ENCODE measurements at places on chromosomes 3 and 15.

DNA sequence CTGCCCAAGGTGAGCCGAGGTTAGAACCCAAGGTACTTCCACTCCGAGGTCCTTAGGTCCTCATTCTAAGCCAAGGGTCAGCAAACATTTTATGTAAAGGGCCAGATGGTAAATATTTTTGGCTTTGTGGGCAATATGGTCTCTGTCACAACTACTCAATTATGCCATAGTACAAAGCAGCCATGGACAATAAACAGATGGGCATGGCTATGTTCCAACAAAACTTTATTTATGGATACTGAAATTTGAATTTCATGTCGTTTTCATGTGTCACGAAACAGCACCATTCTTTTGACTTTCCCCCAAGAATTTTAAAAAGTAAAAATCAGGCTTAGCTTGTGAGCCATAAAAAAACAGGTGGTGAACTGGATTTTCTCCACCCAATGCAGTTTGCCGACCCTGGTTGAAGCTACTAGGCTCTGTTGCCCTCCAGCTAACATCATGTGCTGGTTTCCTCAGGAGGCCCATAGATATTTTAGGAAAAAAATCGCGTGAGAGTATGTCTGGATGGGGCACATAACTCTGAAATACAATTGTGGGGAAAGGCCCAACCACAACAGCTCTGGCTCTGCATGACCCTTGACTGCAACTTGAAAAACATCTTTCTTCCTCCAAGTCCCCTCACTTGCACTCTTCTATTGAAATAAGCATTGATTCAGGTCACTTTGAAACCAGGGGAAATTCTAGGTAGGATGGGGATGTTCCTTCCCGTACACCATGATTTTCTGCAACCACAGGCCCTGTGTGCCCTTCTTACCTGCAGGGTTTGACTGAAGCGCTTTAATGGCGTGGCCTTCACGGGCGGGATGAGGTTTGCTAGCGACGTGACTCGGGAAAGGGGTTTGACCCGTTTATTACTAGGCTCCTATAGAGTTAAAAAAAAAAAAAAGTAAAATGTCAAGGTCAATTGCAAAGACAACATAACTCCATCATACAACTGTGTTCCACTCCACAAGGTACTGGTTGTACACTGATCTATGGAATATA is 28.5 kb downstream of the ARHGEF3 start:
- no peak for DNase-seq

DNA sequence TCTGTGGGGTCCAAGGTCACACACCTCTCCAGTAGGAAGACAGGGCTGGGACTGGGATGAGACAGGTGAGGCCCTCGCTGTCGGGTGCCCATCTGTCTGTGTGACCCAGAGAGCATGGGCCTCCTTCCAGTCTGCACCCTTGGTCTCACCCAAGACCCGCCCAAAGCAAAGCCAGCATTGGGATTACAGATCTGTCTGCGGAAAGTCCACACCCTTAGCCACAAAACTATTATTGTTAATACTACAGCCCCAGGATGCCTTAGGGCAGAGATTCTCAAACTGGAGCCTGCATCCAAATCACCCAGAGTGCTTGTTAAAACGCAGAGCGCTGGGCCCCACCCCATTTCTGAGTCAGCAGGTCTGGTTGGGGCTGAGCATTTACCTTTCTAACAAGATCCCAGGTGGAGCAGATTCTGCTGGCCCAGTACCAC is 58.5 kb upstream of the ZNF148 start:
- DNase-seq = no peak

GRCh38 chr15:65512807-65513416 is 4.6 kb downstream of the DPP8 start:
- no peak for DNase-seq

DNA sequence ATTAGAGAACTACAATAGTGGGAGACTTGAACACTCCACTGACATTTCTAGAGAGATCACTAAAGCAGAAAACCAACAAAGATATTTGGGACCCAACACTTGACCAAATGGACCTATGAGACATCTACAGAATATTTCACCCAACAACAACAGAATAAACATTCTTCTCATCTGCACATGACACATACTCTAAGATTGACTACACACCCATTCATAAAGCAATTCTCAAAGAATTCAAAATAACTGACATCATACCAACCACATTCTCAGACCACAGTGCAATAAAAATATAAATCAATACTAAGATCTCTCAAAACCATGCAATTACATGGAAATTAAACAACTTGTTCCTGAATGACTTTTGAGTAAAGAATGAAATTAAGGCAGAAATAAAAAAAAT is 473.7 kb downstream of the LPP start:
- no peak for DNase-seq

GRCh38 chr3:126431103-126431534 is 36.4 kb downstream of the CFAP100 start:
- no peak for DNase-seq

GRCh38 chr3:11580645-11581044 is 63.1 kb downstream of the VGLL4 start:
- no peak for DNase-seq

DNA sequence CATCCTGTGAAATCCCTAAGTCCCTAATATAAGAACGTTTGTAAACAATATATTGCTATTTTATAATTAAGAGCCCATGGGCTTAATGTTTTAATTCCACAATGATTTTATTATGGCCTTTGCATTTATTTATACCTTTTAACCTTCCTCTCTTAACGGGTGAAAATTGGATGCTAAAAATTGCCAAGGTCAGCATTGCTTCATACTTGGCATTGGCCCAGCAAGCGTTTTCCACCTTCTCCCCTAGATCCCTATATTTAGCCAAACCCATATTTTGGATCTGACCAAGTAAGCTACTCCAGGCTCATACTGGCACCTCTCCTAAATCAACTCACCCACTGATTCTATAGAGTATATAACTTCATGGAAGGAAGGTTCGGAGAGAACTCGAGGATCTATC is 188.0 kb upstream of the NR2F2 start:
- no peak for DNase-seq

DNA sequence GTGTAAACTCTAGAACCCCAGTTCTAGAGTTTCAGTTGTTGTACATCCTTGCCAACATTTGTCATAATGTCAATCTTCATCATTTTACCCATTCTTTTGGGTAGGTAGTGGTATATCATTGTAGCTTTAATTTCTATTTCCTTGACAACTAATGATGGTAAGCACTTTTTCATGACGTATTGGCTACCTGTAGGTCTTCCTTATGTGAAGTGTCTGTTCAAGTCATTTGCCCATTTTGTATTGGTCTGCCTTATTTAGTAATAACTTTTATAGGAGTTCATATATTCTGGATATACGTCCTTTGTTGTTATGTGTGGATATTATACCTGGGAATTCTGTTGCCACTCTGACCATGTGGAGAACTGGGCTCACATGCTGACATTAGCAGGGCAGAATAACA is 73.8 kb upstream of the ACTC1 start:
- DNase-seq = no peak

DNA sequence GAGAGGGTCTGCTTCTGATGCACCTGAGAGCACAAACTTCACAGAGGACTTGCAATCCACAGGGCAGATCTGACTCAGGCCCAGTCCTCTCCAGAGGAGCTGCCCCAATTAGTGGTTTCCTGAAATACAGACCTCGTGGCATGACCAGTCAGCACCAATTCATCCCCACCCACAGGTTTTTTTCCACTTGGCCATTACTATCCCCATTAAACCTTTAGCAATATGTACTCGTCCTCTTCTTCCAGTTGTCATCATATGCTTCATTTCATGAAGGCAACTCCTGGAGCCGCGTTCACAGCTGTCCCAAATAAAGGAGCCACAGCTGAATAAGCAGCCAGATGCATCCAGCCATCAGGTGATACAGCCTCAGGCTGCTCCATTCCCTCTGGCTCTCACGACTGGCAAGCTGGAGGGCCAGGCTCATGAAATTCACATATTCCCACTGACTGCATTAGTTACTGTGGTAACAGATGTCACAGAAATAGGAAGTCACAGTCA is 163.1 kb downstream of the FMN1 start:
- DNase-seq = no peak

DNA sequence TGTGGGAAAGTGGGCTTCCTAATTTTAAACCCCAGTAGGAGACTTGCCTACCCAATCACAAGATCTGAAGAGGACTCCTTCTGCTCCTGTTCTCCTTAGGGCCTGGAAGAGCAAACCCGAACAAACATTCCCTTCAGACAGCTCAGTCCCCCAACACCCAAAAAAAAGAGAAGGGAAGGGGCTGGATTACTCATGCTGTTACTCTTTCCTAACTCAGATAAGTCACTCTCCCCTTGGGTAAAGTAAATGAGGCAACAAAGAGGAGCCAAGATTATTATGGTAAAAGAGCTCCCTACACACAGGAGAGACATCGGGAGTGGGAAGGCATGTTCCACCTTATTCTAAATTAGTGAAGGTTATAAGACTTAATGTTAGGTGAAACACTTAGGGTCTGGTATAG is 18.1 kb upstream of the LEKR1 start:
- DNase-seq = no peak

DNA sequence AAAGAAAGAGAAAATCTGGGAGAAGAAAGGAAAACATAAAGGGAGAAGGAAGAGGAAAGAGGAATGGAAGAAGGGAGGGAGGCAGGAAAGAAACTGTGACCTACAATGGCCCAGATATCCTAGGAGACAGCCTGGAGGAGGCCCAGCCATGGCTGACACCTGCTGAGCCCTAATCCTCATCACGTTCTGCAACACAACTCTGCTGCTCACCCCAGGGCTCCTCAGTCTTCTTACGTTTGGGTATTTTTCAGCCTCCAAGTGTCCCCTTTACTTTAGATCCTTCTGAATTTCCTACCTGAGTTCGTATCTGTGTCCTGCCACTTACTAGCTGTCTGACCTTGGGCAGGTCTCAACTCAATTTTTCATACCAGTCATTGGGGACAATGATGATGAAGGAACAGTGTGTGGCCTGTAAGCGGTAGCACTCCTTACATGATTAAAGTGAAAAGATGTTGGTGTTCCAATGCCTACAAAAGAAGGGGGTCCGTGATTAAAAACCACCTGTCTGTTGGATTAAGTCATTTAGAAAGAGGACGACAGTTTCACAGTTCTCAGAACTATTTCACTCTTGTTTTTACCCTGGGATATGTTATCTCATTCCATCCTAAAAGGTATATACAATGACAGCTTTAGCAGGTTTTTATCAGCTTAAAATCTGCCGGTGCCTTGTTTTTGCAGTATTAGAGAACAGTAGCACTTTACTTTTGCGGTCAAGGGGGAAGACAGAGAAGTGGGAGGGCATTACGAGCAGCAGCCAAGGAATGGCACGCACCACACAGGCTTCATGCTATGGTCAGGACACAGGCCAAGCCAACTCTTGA is 47.4 kb downstream of the CCR4 start:
- DNase-seq = no peak

DNA sequence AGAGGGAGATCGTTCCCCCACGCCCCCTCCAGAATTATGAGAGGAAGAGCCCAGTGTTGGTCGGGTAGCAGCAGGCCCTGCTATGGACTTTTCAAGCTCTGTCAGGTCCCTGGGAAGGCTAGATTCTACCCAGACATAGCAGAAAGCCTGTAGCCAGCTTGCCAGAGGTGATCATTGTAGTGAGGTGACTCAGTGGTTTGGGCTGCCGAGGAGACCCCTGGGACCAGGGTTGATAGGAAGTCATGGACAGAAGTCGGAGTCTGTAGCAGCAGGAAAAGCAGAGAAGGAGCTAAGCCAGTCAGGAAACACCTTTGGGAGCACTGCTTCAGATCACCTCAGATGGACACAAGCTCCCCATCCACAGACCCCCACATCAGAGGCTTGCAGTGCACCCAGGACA is 67.7 kb downstream of the CCNL1 start:
- no peak for DNase-seq

- no peak for DNase-seq
Measured at GRCh38 chr3:41485484-41485883, 286.2 kb downstream of the CTNNB1 start.

DNA sequence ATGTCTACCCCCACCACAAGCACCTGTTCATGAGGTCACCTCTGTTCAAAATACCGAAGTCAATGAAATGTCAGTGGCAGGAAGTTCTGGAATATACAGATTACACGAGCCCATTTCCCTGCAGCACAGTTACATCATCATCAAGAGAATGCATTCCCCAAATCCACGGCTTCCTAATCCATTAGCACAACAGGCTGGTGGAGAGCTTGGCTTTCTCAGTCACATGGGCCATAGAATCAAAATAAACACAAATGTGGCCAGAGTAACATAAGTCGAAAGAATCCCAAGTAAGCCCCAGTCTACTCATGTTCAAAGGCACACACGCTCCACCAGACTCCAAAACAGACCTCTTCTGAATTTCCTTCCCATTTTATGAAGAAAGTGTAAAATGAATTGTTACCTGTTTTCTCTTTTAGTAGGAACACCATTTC is 419.3 kb downstream of the MAGI1 start:
- no peak for DNase-seq

DNA sequence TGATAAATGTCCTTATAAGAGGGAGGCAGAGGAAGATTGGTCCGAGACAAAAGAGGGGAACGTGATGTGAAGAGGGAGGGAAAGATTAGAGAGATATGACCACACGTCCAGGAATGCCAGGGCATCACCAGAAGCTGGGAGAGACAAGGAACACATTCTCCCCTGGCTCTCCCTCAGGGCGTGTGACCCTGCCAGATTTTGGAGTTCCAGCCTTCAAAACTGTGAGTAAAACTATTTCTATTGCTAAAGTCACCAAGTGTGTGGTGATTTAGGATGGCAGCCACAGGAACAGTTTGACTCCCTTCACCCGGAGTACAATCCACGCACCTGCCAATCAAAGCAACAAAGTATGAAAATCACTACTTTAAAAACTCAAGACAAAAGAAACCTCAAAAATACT is 32.1 kb upstream of the TJP1 start:
- DNase-seq = no peak

- DNase-seq = no peak
Measured at GRCh38 chr3:72343078-72343477, 505.2 kb downstream of the SHQ1 start.

- DNase-seq = no peak
Measured at GRCh38 chr15:91970142-91970541, 116.6 kb downstream of the SLCO3A1 start.

GRCh38 chr15:94099574-94099960 is 131.8 kb upstream of the MCTP2 start:
- DNase-seq = no peak

DNA sequence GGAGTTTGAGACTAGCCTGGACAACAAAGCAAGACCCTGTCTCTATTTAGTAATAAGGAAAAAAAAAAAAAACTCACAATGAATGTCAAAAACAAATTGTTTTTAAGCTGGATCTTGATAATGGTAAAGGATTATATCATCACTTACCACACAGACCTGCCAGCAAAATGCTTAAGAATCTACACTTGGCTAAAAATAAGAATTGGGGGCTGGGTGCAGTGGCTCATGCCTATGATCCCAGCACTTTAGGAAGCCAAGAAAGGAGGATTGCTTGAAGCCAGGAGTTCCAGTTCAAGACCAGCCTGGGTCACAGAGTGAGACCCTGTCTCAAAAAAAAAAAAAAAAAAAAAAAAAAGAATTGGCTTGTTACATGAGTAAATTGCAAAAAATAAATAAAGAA is 31.0 kb downstream of the ACAP2 start:
- no peak for DNase-seq

DNA sequence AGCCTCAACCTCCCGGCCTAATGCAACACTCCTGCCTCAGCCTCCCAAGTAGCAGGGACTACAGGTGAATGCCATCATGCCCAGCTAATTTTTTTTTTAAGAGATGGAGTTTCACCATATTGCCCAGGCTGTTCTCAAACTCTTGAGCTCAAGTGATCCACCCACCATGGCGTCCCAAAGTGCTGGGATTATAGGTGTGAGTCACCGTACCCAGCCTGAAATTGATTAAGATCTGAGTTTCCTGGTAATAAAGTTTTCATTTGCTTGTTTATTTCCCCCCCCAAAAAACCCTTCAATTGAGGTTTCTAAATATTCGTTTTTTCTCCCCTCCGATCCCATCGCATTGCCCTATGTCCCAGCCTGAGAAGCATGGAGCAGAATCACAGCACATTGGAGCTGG is 39.0 kb downstream of the HES1 start:
- DNase-seq = no peak
